ENCODE measurements at places on chromosomes 5 and 9. TPM values are rescaled to one million over a fixed set of nuclear protein-coding genes. Genes with fewer than 3 reads are reported as not detected.

- no peak for DNase-seq
These were observed 70.0 kb downstream of the RXRA start for GRCh38 chr9:134396258-134396742.

DNA sequence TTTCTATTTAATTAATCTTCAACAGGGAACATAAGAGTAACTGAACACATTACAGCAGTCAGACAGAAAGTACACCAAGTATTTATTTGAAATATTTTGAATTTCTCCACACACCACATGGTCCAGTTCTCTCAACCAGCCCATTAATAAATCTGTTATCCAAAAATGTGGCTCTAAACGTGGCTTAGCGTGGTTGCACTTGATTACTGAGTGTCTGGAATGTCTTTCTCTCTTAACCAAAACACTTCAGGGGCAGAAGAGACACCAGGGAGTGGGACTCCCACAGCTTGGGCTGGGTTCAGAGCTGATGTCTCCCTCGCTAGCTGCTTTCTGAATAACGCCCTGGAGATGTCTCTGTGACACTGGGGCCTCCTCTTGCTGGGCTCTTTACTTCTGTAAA, 52.6 kb upstream of the FANCC start:
- no peak for DNase-seq

- no peak for DNase-seq
These were observed 60.1 kb upstream of the HSPA9 start for GRCh38 chr5:138635265-138635664.

GRCh38 chr5:83322273-83322924, 149.1 kb upstream of the VCAN start:
- DNase-seq: no peak

DNA sequence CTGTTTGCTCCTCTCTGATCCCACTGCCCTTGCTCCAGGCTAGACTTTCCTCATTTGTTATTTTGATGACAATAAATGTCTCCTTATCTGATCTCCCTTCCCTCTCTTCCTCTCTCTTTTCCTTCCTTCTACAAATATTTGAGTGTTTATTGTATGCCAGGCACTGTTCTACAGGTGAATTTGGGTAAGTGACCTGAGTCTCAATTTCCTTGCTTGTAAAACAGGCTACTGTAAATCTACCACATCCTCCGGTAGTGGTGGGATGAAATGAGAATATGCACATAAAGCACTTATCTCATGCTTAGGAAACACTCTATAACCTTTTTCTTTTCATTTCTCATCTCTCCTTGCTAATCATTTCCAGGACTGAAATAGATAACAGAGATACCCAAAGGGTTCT, 86.4 kb downstream of the HMHB1 start:
- DNase-seq: no peak

DNA sequence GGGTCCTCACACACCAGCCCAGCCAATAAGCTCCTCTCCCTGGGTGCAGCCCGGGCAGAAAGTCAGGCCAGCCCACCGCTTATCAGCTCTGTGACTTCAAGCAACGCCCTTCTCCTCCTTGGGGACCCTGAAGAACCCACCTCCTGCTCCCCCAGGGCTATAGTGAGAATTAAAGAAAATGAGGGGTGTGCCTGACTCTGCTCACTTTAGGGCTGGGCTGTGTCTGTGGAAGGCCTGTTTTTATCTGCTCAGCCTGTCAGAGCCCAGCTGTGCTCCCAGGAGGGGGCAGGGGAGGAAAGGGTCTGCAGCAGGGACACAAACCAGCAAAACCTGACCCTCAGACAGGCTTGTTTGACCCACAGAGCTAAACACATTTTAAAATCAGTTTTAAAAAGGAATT, 3.9 kb downstream of the GPRIN1 start:
- DNase-seq: no peak

PCDHGA8 gene
- 0.32 TPM for total RNA-seq

ZNF782 gene
- total RNA-seq: 6.8 TPM

PCDHB7 gene
- 0.85 TPM for total RNA-seq

FGD3 gene
- not detected for total RNA-seq

CER1 gene
- not detected for total RNA-seq

DMRT3 gene
- not detected for total RNA-seq

PCDHB6 gene
- total RNA-seq: 0.29 TPM

TAF11L3 gene
- total RNA-seq: not detected

IRX2 gene
- 16.7 TPM for total RNA-seq

CDH10 gene
- not detected for total RNA-seq

TMEM8B gene
- total RNA-seq: 2.8 TPM

C5orf52 gene
- total RNA-seq: not detected

Data from SJSA1 (cell line).